Naive thymus-derived CD8-positive, alpha-beta T cell (primary cell): ENCODE measurements at places on chromosomes 1 and 21.
A peak's percentile ranks its signal among the peaks of the same experiment; 100 is the strongest.

GRCh38 chr1:234889643-234890042, 239.0 kb downstream of the TOMM20 start:
- no peak overlapping the region for H3K4me3 ChIP-seq
- DNase-seq: no peak
- H3K27me3 ChIP-seq: no peaks in the 10 kb centered on the region

GRCh38 chr1:173266841-173267240, 59.7 kb upstream of the TNFSF4 start:
- no peaks in the 10 kb centered on the region for H3K27me3 ChIP-seq
- H3K4me1 ChIP-seq: no peaks in the 10 kb centered on the region
- peaks cover 11% of the 10 kb centered on the region for H3K36me3 ChIP-seq
- H3K4me3 ChIP-seq: no peak overlapping the region
- H3K27ac ChIP-seq: no peak overlapping the region

- H3K4me3 ChIP-seq: peak overlapping the region; percentile 79
- H3K27ac ChIP-seq: peak overlapping the region; percentile 88
- peak; percentile 21 for DNase-seq
- H3K36me3 ChIP-seq: no peaks in the 10 kb centered on the region
- peaks cover 27% of the 10 kb centered on the region for H3K4me1 ChIP-seq
These were observed 14.7 kb downstream of the ARID4B start for GRCh38 chr1:235313262-235313661.

- no peaks in the 10 kb centered on the region for H3K27me3 ChIP-seq
- H3K4me3 ChIP-seq: no peak overlapping the region
- DNase-seq: no peak
These were observed 140.3 kb downstream of the ZC3H11B start for GRCh38 chr1:219472596-219472995.

- peak overlapping the region; percentile 73 for H3K27ac ChIP-seq
- H3K36me3 ChIP-seq: peaks cover 7% of the 10 kb centered on the region
- no peak for DNase-seq
These were observed 1.3 kb downstream of the RIT1 start for GRCh38 chr1:155909894-155910293.

DNA sequence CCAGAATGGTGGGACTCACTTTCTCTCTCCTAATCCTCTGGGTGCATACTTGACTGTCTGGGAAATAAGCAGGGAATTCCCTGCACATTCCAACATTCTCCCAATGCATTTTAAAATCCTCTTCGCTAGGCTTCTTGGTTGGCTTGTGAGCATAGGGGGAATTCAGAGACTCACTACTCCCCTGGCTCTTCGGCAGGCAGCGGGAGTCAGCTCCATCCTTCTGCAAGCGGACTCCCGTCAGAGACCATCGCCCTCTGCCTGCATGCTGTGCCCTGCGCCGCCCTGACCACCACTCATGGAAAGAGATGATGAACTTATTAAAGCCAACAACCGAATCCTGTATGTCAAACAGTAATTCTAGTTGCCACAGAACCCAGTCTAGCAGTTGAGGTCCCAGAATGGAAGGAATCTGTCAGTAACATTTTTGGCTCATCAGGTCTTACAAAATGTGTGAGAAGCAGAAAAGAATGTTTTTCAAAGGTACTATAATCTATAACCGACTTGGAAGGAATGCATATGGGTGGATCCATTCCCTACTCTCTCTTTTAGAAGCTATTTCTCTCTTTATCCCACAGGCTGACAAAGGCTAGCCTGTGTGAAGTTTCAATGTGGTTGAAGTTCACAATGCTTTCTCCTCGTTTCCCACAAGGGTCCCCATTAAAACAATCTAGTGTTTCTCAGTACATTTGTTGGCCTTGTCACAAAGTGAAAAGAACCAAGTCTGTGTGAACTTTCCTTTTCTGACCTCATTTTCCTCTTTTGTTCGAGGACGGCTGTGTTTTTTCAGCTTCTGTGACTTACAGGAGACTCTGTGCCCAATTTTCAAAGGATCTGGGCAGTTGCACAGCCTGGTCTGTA, 119.1 kb upstream of the ADAR start:
- no peak overlapping the region for H3K27ac ChIP-seq
- no peak overlapping the region for H3K4me3 ChIP-seq
- peaks cover 5% of the 10 kb centered on the region for H3K27me3 ChIP-seq

- no peak for DNase-seq
- H3K4me1 ChIP-seq: no peaks in the 10 kb centered on the region
- no peaks in the 10 kb centered on the region for H3K36me3 ChIP-seq
- H3K27me3 ChIP-seq: peaks cover 2% of the 10 kb centered on the region
These were observed 17.2 kb upstream of the ATP1A4 start for GRCh38 chr1:160133990-160134770.

- DNase-seq: no peak
These were observed 108.8 kb downstream of the KIAA0319L start for GRCh38 chr1:35448344-35448801.

GRCh38 chr1:205170532-205171269, 40.8 kb downstream of the DSTYK start:
- peak overlapping the region; percentile 72 for H3K27ac ChIP-seq
- no peak overlapping the region for H3K4me3 ChIP-seq
- peaks cover 18% of the 10 kb centered on the region for H3K4me1 ChIP-seq
- H3K36me3 ChIP-seq: no peaks in the 10 kb centered on the region
- no peak for DNase-seq

- H3K27me3 ChIP-seq: no peaks in the 10 kb centered on the region
- H3K36me3 ChIP-seq: no peaks in the 10 kb centered on the region
- DNase-seq: no peak
- H3K4me1 ChIP-seq: peaks cover 13% of the 10 kb centered on the region
- no peak overlapping the region for H3K27ac ChIP-seq
These were observed 8.2 kb upstream of the PLEKHA6 start for GRCh38 chr1:204367956-204368355.

DNA sequence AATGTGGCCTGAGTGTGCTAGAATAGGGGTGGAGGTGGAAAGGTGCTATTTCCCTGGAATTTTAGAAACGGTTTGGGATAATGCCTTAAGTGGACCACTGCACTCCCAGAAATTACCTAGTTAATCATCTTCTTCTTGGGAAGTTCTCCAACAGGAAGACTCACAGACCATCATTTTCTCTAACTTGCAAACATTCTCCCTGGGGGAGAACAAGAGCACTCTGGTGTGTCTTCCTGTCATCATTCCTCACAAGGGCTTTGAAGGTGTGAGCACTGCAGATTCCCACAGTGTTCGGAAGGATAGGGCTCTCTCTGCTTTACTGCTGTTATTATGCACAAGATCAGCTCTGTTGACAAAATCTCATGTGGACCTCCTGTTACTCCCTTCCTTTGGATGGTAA, 54.9 kb upstream of the TSPAN2 start:
- H3K27ac ChIP-seq: no peak overlapping the region
- peaks cover 15% of the 10 kb centered on the region for H3K27me3 ChIP-seq
- peaks cover 5% of the 10 kb centered on the region for H3K4me1 ChIP-seq
- no peaks in the 10 kb centered on the region for H3K36me3 ChIP-seq

- H3K4me3 ChIP-seq: peak overlapping the region; percentile 79
- H3K27ac ChIP-seq: peak overlapping the region; percentile 98
- H3K36me3 ChIP-seq: no peaks in the 10 kb centered on the region
- H3K27me3 ChIP-seq: no peaks in the 10 kb centered on the region
- peaks cover 98% of the 10 kb centered on the region for H3K4me1 ChIP-seq
- no peak for DNase-seq
These were observed 41.7 kb downstream of the ITPKB start for GRCh38 chr1:226697151-226697928.

- no peak overlapping the region for H3K4me3 ChIP-seq
- peaks cover 3% of the 10 kb centered on the region for H3K36me3 ChIP-seq
- no peaks in the 10 kb centered on the region for H3K4me1 ChIP-seq
- H3K27ac ChIP-seq: no peak overlapping the region
- DNase-seq: no peak
These were observed 27.5 kb downstream of the RGL1 start for GRCh38 chr1:183832459-183832858.

DNA sequence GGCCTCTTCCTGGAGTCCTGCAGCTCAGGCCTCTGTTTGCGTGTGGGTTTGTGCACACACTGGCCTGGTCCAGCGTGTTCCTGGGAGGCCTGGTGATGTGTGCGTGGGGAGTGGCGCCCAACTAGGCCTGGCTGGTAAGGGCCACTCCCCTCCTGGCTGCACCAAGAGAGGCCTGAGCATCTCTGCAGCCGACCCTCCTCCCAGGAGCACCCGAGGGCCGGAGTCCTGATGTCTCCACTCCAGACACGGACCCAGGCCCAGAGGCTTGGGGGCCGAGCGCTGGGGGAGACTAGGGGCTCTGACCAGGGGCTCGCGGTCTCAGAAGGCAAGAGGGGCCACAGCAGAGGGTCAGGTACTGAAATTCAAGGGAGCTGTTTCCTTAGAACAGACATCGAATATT, 33.3 kb downstream of the MORN1 start:
- no peaks in the 10 kb centered on the region for H3K27me3 ChIP-seq
- H3K36me3 ChIP-seq: peaks cover 4% of the 10 kb centered on the region
- no peak overlapping the region for H3K4me3 ChIP-seq
- H3K4me1 ChIP-seq: peaks cover 3% of the 10 kb centered on the region
